ENCODE measurements at places on chromosomes 7 and 10. TPM values are rescaled to one million over a fixed set of nuclear protein-coding genes. Genes with fewer than 3 reads are reported as not detected.

- DNase-seq = no peak
Observed at GRCh38 chr10:34198953-34199352, 616.1 kb downstream of the PARD3 start.

- no peak for DNase-seq
Observed at GRCh38 chr10:60035984-60036383, 129.6 kb upstream of the CCDC6 start.

DNA sequence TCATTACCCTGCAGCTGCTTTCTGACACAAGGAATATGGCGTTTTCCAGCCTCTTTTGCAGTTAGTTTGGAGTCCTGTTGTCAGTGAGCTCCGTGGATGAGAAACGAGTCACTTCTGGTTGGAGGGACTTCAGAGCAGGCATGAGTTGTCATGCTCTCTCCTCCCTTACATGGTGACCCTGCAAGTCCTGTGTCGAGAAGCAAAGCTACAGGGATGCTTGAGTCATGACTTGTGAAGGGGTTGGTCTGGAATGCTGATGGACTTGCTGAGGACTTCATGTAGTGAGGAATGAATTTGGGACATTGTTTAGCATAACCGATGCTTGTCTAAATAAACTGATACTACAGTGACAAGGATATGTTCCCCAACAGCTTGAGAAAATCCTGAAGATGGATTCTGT is 108.8 kb downstream of the ADCYAP1R1 start:
- no peak for DNase-seq

- DNase-seq = peak; percentile 36
Observed at GRCh38 chr7:130290745-130291144, 2.2 kb upstream of the CPA4 start.

The SYT15B gene
- not detected for total RNA-seq

GRCh38 chr10:103155471-103156085 is 37.5 kb downstream of the NT5C2 start:
- DNase-seq = no peak

GRCh38 chr7:121286742-121287734 is 41.8 kb upstream of the WNT16 start:
- DNase-seq = no peak

The MKI67 gene
- total RNA-seq = 38.7 TPM

DNA sequence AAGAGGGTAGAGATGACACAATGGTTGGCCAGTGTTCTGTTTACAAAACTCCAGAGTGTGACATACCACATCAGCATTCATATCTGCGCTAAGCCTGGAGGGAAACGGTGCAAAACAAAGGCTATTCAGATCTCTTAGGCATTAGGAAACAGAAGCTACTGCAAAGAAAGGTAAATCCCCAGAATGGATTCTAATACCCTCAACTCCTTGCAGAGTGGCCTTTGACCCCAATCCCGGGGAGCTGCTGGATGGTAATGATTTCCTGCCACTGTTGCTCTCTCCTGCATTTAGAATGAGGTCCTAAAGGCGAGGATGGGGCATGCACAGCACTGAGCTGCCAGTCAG is 65.2 kb downstream of the AOAH start:
- DNase-seq = peak; percentile 74

DNA sequence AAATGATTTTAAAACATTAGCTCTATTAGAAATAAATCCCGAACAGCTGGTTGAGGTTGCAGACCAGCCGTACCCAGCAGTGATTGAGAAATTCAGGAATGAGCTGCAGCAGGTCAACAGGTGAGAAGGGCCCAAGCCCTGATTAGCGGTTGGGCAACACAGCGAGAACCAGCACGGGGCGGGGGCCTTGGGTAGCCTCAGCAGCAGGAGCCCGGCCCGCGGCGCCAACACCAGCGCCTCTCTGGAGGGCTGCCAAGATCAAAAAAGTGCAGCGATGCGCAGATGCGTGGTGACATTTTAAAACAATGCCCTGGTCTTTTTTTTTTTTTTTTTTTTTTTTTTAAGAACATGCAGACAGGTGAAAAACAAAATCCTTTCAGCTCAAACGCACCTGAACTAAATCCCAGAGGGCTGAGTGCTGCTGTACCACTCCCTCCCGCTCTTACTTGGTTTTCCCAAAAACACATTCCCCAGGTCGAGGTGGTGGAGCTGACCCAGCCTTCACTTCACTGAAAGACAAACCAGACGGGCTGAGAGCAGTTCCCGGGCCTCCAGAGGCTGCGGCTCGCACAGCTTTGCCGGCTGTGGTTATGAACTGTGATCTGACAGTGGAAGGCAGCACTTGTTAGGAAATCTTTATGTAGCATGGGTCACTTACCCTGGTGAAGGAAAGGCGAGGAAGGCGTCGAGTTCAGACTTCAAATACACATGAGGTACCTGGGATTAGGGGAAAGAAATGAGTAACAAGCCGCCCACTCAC is 579.4 kb downstream of the SDK1 start:
- DNase-seq = no peak

- DNase-seq = no peak
Observed at GRCh38 chr10:43393606-43394360, 15.2 kb downstream of the HNRNPF start.

DNA sequence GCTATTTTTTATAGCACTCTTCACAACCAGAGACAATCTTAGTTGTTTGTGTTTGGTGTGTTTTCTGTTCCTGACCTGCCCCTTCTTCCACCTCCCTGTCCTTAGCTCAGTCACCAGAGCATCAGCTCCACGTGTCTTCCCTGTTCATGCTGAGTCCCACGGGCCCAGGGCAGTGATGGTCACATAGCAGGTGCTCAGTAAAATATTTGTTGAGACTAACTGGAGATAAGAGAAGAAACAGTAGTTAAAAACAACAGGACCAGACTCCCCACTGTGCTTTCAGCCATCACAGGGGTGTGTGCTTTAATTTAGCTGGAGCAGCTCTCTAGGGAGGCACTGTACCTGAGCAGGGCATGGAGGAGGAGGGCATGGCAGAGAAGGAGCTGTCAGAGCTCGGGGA is 307.3 kb upstream of the ZNF32 start:
- no peak for DNase-seq

The VGF gene
- not detected for total RNA-seq

DNA sequence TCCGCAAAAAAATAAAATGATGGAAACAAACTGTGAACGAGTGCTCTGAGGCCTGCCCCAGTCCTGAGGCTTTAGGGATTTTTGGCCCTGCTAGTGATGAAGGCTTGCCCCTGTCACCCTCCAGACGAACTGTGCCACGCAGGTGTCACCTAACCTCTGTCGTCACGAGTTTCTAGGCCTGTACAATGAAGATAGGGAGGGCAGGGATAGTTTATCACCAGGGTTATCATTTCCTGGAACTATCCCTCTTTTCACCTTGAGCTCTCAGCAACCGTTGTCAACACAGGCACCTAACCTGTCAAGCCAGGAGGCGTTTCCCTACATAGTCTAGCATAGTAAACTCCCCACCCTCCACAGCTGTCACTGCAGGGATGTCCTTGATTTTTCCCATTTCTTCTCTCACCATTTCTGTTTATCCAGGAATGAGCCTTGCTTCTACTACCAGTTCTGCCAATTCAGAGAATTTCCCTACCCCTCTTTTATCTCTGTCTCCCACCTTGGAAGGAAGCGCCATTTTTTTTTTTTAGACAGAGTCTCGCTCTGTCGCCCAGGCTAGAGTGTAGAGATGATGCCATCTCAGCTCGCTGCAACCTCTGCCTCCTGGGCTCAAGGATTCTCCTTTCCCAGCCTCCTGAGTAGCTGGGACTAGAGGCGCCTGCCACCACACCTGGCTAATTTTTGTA is 2.2 kb upstream of the ACHE start:
- no peak for DNase-seq

DNA sequence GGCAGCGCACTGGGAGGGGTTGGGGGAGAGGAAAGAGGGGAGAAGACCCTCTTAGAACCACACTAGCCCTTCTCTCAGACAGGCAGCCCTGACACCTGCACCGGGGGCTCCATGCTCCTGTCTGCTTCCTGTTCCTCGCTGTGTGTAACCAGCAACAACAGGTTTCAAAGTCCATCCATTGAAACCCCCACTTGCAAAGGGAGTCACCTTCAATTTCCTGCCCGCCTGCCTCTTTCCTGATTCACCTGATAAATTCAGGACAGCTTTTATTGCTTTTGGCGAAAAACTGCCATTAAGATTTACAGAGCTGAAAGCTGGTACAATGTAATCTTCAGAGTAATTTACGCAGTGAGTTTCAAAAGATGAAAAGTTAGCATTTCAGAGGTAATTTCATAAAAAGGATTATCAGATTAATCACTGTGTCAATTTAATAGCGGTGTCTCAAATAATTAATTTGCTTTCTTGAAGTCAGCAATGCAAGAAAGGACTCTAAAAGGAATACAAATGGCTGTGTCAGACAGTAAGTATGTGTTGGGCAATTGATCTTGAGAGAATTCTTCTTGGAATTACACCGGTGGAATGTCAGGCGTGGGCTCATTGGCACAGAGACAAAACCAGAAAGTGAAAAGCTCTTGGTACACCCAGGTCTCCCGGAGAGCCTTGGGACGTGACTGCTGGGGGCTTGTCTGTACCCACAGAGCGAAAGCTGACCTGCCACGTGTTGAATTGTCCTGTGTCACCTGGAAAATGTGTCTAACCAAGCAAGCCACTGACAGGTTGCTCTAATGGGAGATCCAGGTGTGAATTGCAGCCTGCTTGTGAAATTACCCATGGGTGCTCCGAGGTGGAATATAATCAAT is 60.7 kb downstream of the TMEM209 start:
- DNase-seq = peak; percentile 80

The TCAF2 gene
- 1.6 TPM for total RNA-seq

DNA sequence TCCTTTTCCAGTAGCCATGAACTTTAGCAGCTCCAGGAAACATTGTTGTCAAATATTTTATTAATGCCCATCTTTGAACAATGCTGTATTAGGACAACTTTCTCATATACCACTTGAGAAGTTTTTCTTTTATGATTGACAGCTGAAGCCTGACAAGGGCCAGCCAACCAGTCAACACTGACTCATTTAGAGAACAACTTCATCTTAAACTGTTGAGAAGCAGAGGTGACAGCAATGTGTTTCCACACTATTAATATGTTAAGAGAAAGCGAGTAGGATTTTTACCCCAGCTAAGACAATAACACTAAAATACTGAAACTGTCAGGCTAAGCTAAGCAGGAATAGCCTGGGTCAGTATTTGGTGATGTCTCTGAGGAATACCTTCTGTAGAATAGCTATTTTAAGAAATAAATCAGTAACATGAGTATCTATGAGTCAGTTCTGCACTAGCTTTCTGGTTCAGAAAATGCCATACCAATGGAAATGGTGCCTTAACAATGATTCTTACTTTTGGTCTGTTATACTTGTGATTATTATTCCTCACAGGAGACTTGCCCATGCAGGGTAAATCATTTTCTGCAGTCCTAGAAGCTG is 168.8 kb upstream of the POT1 start:
- peak; percentile 31 for DNase-seq

The UPP1 gene
- 12.4 TPM for total RNA-seq

DNA sequence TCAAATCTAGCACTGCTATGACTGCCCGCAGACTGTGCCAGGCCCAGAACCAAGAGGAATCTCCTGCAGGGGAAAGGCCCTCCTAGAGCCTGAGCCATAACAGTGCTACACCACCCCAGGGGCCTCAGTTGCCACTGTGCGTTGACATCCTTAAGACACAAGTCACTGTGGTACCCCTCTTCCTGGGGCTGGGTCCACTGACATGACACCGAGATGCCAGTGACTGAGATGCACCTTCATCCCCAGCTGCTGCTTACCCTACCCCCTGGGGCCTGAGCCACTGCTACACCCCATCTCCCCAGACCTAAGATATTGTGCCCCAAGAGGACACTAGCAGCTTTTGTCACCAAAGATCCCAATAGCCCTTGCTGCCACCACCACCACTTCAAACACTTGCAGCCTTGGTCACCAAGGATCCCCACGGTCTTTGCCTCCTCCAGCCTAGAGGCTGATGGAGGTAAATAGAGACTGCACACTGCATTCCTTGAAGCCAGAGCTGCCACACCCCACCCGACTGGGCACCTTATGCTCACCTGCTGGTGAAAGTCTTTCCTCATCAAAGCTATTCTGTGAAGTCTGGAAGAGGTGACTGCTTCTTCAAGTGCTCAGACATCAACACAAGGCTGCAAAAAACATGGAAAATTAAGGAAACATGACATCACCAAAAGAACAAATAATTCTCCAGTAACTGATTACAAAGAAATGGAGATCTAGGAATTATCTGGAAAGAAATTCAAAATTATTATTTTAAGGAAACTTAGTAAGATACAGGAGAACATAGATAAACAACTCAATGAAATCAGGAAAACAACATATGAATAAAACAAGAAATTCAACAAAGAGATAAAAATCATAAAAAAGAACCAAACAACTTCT is 40.4 kb upstream of the SHH start:
- DNase-seq = no peak

DNA sequence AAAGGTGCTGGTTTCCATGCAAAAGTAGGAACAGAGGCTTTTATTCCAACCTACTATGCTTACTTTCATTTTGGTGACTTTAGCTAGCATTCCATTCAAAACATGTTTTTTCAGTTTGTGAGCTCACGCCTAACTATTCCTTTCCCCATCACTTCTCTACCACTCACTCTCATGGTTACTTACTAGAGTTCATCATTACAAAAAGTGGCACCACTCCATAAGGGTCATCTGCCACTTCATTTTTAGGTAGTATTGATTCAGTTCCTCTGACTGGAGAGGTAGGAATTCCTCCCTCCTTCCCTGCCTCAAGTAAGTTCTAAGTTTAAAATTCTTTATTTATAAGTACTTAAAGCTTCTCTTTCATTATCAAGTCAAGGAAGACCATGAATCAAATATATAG is 543.1 kb downstream of the HTR7 start:
- no peak for DNase-seq

The TMEM176A gene
- not detected for total RNA-seq

GRCh38 chr7:142188846-142189245 is 69.0 kb downstream of the PRSS58 start:
- DNase-seq = peak; percentile 18

DNA sequence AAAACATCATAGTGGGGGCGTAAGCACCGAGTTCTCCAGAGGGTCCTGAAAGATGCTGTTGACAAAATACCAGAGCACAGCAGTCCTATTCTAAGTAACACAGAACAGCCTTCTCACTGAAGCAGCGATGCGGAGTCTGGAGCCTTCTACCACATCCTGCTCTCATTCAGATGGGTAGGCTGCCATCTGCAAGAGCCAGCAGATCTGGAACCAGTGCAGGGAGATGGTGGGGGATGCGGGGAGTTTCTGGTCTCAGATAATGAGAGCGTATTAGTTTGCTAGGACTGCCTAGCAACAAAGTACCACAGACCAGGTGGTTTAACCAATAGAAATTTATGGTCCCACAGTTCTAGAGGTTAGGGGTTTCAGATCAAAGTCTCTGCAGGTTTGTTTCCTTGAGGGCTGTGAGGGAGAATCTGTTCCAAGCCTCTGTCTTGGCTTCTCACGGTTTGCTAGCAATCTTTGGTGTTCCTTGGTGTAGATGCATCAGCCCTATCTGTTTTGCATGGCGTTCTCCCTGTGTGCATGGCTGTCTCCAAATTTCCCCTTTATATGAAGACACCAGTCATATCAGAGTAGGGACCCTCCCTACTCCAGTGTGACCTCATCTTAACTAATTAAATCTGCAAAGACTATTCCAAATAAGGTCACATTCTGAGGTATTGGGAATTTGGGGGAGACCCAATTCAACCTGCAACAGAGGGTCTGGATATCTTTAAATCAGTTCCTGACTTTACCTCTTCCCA is 52.0 kb upstream of the STEAP1B start:
- DNase-seq = no peak

The ZPBP gene
- not detected for total RNA-seq

Measured in fibroblast of the aortic adventitia (primary cell).